ENCODE measurements at places on chromosomes 4 and X.

DNA sequence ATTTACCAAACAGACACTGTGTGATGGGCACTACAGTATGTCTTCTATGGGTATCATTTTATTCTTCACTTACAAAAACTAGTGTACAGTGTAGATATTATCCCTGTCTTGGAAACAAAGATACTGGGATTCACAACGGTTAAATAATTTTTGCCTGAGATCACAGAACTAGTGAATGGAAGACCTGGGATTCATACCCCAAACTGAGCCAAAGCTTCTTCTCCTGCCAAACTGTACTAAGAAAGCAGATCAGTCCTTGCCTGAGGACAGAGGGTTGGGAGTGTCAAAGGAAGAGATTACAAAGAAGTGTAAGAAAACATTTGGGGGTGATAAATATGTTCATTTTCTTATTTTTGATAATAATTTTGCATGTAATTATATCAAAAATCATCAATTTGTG is 43.1 kb downstream of the PPA2 start:
- no peak for DNase-seq

GRCh38 chr4:38682336-38682735 is 18.3 kb downstream of the KLF3 start:
- DNase-seq = no peak

- no peak for DNase-seq
Measured at GRCh38 chrX:41108463-41109205, 23.4 kb downstream of the USP9X start.

- DNase-seq = no peak
Measured at GRCh38 chrX:152480269-152481212, 29.4 kb upstream of the GABRA3 start.

GRCh38 chr4:41079881-41080560 is 134.3 kb downstream of the APBB2 start:
- no peak for DNase-seq

GRCh38 chr4:146104541-146104940 is 71.0 kb upstream of the LSM6 start:
- DNase-seq = no peak

DNA sequence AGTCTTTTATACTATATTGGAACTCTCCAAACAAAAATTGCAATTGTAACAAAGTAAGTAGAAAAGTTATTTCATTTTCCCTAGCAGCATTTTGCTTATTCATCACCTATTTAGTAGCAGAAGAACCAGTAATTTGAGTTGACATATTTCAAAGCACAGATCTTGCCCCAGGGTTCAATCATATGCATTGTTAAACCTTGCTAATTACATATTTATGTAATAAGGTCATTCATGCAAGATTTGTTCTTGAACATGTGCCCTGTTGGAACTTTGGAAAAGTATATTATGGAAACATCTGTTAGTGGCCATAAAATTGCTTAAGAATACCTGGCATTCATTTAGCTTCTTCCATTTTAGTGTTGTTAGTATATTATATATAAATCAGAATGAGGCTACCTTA is 191.7 kb downstream of the TLL1 start:
- no peak for DNase-seq

- no peak for DNase-seq
Measured at GRCh38 chr4:4470208-4470607, 71.6 kb downstream of the STX18 start.

GRCh38 chrX:13428053-13428786 is 108.4 kb upstream of the ATXN3L start:
- no peak for DNase-seq

DNA sequence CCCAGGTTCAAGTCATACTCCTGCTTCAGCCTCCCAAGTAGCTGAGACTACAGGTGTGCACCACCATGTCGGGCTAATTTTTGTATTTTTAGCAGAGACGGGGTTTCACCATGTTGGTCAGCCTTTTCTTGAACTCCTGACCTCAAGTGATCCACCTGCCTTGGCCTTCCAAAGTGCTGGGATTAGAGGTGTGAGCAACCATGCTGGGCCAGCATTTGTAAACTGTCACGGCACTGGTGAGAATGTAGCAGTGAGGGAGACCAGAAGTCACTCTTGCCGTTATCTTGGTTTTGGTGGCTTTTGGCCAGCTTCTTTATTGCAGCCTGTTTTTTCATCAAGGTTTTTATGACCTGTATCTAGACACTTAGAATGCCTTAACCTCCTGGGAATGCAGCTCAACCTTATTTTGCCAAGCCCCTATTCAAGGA is 22.4 kb downstream of the PCDH18 start:
- no peak for DNase-seq

DNA sequence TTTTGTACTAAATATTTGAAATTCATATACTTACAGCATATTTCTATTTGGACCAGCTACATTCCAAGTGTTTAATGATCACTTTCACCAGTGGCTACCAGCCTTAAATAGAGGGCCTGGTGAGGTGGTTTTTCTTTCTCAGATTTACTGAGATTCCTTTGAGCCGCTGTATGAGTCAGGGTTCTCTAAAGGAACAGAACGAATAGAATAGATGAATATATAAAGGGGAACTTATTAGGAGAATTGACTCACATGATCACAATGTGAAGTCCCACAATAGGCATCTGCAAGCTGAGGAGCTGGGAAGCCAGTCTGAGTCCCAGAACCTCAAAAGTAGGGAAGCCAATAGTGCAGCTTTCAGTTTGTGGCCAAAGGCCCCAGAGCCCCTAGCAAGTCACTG is 146.2 kb upstream of the TLL1 start:
- DNase-seq = no peak

GRCh38 chr4:150525321-150525868 is 56.6 kb upstream of the MAB21L2 start:
- no peak for DNase-seq

Data from NCI-H774 (cell line).